ENCODE measurements at places on chromosomes 13 and 19. TPM values are rescaled to one million over a fixed set of nuclear protein-coding genes. Genes with fewer than 3 reads are reported as not detected.

Gene PSG2
- total RNA-seq: not detected

Gene SOX1
- total RNA-seq: 0.51 TPM

Gene MUC16
- total RNA-seq: 0.43 TPM

Gene ZNF723
- total RNA-seq: not detected

Gene LRRC8E
- 3.9 TPM for total RNA-seq

Gene LSR
- total RNA-seq: 132 TPM

Gene POGLUT2
- total RNA-seq: 20.7 TPM

Gene PLIN4
- total RNA-seq: 0.93 TPM

DNA sequence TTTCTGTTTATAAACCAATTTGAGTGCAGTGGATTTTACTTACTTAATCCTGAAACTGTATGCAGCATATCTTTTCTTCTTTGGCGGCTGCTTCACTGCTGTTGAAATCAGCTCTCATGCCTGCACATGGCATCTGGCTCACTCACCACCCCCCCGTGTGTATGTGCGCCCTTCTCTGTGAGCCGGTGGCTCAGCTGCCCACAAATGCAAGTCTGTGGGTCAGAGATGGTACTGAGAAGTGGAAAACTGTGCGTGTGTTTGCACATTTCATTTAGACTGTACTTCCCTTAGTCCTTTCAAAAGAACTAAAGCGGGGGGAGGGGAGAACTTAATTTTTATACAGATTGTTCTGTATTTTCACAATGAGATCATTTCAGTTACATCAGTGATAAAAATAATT is 307.6 kb downstream of the SHISA2 start:
- H3K4me3 ChIP-seq: no peak overlapping the region
- no peak overlapping the region for H3K27ac ChIP-seq
- no peak for DNase-seq
- peaks cover 13% of the 10 kb centered on the region for H3K4me1 ChIP-seq
- peaks cover 47% of the 10 kb centered on the region for H3K27me3 ChIP-seq
- H3K36me3 ChIP-seq: no peaks in the 10 kb centered on the region

GRCh38 chr19:18477974-18478373 is 40.0 kb upstream of the ISYNA1 start:
- peaks cover 8% of the 10 kb centered on the region for H3K4me1 ChIP-seq
- no peak for DNase-seq
- H3K27me3 ChIP-seq: no peaks in the 10 kb centered on the region
- H3K27ac ChIP-seq: no peak overlapping the region

GRCh38 chr19:43265664-43266025 is 3.7 kb downstream of the PSG9 start:
- no peak for DNase-seq
- no peak overlapping the region for H3K4me3 ChIP-seq
- H3K36me3 ChIP-seq: no peaks in the 10 kb centered on the region
- no peaks in the 10 kb centered on the region for H3K27me3 ChIP-seq
- no peaks in the 10 kb centered on the region for H3K4me1 ChIP-seq
- no peak overlapping the region for H3K27ac ChIP-seq

DNA sequence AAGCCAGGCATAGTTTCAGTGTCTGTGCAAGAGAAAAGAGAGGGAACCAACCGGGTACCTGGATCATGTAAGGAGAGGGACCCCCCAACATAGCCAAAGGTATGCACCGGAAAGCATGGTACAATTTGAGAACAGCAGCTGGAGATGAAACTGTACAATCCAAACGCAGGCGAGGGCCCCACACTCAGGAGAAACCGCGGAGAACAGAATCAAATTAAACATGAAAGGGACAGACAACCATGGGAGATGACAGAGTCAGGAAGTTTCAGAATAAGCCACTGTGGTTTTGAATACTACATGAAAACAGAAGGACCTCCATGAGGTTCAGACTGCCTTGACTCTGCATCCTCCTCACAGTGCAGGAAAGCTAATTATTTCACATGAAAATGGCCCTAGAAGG is 62.9 kb upstream of the SPATA13 start:
- DNase-seq: no peak
- H3K27me3 ChIP-seq: no peaks in the 10 kb centered on the region
- H3K36me3 ChIP-seq: peaks cover 1% of the 10 kb centered on the region
- peaks cover 2% of the 10 kb centered on the region for H3K4me1 ChIP-seq
- no peak overlapping the region for H3K4me3 ChIP-seq

DNA sequence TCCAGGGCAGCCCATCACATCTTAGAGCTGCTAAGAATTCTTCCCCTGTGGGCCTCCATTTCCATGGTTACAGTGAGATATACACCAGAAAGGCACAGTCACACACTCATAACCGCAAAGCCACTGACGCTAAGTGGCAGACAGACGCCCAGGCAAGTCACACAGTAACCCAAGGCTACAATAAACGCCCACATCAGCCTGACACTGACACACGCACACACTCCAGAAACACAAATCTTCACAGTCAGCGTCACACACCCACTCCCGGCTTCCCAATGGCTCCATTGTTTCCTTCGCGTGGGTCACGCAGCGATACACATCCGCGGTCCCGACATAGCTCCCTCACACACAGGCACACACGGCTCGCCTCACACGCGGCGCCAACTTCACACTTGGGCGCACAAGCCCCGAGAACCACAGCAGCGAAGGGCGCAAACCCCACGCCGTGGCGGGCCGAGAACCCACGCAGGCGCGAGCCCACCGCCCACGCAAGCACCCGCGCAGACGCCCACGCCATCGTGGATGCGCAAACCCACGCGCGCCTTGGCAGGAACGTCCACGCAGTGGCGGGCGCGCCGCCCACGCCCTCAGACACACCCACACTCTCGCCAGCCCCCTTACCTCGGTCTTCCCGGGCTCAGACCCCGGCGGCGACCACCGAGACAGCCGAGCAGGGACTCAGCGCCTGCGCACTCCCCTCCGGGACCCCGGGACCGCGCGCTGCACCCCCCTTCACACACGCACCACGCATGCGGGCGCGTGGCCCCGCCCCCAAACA is at the start of gene ZNF667:
Gene ZNF667, minus strand, starts transcription at position 695 of the 778 bp plus-strand sequence. CDS start 14,975 bp downstream, outside the sequence.
- peaks cover 7% of the 10 kb centered on the region for H3K36me3 ChIP-seq
- H3K27ac ChIP-seq: no peak within 1 kb of the TSS
- DNase-seq: no peak
- no peaks in the 10 kb centered on the region for H3K4me1 ChIP-seq
- no peak within 1 kb of the TSS for H3K4me3 ChIP-seq

DNA sequence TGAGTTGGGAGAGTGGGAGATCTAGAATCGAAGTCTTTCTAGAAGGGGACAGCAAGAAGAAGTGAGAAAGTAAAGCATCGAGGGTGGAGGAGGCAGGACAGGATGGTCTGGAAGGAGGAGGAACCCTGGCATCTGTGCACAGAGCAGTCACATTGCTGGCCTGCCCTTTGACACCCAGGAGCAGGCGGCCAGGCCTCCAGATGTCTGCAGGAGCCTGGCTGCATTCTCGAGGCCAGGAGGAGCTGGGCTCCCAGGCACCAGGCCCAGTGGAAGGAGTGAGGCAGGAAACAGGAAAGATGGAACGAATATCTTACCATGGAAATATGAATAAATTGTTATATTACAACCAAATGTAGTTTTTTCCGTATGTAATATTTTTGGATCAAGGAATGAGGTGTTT is 27.7 kb upstream of the ARGLU1 start:
- H3K4me3 ChIP-seq: no peak overlapping the region
- DNase-seq: no peak
- peaks cover 11% of the 10 kb centered on the region for H3K27me3 ChIP-seq
- H3K27ac ChIP-seq: no peak overlapping the region

DNA sequence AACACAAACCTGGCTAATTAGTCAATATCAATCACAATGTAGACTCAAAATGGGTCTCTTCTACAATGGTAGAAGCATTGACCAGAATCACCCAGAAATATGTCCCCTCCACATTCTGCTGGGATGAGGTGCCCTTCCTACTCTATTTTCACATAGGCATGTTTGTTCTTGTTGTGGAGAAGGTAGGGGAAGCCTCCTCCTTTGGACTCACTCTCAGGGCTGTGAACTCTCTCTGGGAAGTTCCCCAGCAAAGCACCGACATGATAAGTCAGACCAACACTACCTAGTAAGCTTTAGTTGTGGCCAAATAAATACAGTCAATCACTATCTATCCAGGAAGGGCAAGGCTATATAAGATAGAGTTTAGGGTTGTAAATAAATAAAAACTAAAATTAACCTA is 194.5 kb upstream of the UBL3 start:
- H3K4me3 ChIP-seq: no peak overlapping the region
- H3K36me3 ChIP-seq: no peaks in the 10 kb centered on the region
- no peaks in the 10 kb centered on the region for H3K27me3 ChIP-seq
- DNase-seq: no peak
- H3K4me1 ChIP-seq: no peaks in the 10 kb centered on the region

DNA sequence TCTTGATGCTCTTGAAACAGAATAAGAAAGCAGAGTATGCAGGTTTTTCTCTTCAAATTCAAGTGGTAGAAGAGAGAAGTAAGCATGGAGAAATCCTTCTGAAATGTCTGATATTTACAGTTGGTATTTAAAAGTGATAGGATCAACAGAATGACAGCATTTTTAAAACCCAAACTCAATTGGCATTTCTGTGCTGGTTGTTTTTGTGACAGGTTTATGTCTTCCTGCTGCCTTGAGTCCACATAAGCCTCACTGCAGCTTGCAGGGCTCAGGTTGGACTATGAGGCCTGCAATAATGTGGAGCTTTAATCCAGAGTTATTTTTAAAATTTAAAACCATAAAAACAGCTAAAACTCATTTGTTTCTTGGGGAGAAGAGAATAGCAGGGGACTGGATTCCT is 105.1 kb downstream of the ZAR1L start:
- H3K27me3 ChIP-seq: no peaks in the 10 kb centered on the region
- H3K4me1 ChIP-seq: peaks cover 11% of the 10 kb centered on the region
- DNase-seq: no peak
- no peaks in the 10 kb centered on the region for H3K36me3 ChIP-seq

DNA sequence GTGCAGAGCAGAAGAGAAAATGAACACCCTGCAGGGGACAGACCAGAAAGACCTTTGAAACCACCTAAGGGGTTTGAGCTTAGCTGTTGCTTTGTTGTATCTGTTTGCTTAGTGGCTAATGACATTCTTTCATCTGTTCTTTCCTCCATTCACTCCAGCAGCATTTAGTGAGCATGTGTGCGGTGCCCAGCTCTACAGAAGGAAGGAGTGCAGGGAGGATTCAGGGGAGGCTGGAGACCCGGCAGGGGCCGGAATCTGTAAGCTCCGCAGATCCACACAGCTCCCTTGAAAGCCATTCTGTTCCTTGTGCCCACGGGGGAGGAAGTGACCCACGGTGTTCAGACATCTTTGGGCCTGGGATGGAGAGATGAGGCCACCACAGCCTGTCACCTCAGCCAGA is 27.5 kb downstream of the UQCRFS1 start:
- peaks cover 4% of the 10 kb centered on the region for H3K27me3 ChIP-seq
- no peak overlapping the region for H3K4me3 ChIP-seq
- H3K36me3 ChIP-seq: no peaks in the 10 kb centered on the region
- no peak overlapping the region for H3K27ac ChIP-seq

DNA sequence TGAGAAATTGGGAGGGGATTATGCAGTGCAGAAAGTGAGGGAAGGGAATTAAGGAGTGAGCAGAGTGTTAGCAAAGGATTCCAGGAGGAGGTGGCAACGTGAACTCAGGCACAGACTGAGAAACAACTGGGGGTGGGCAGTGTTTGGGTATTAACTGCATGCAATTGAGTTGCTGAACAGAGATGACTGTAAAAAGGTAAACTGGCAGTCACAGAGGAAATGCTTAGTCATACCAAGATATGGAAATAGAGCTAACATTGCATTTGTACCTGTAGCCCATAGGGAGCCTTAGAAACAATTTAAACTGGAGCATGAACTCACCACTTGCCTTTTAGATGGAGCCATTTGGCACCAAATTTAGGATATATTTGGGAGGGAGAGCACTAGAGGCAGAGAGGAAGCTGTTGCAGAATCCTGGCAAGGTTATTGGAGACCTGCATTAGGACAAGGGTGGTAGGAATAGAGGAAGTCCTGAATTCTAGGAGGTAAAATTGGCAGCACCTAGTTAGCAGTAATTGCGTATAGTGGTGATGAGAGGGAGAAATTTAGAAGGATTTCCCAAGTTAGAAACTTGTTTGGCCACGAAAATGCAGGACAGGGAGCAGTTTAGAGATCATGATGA is 100.6 kb upstream of the FRY start:
- DNase-seq: no peak
- no peak overlapping the region for H3K4me3 ChIP-seq
- no peaks in the 10 kb centered on the region for H3K36me3 ChIP-seq
- no peaks in the 10 kb centered on the region for H3K27me3 ChIP-seq

- H3K27me3 ChIP-seq: peaks cover 24% of the 10 kb centered on the region
- H3K4me1 ChIP-seq: peaks cover 5% of the 10 kb centered on the region
- no peaks in the 10 kb centered on the region for H3K36me3 ChIP-seq
- DNase-seq: no peak
- H3K27ac ChIP-seq: no peak overlapping the region
- H3K4me3 ChIP-seq: no peak overlapping the region
Observed at GRCh38 chr13:23905766-23906165, 8.5 kb upstream of the C1QTNF9B start.

GRCh38 chr19:15893477-15893876 is 4.4 kb downstream of the CYP4F2 start:
- H3K27me3 ChIP-seq: no peaks in the 10 kb centered on the region
- H3K36me3 ChIP-seq: no peaks in the 10 kb centered on the region
- no peak overlapping the region for H3K4me3 ChIP-seq
- DNase-seq: no peak
- H3K27ac ChIP-seq: no peak overlapping the region

DNA sequence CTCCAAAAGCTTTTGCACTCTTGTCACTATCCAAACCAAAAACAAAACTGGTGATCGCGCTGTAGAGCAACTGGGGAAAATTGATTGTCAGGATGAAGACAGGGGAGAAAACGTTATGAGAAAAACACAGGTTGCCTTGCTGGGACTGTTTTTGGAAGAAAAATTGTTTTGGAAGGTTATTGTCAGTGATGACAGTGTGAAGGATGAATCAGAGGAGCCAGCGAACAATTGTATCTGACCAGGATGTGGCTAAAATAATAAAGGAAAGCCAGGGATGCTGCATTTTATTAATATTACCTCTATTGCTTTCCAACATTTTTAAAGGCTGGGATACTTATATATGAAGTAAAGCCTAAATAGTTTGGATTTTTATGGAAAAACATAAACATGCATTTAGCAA is 334.0 kb downstream of the SPRY2 start:
- peaks cover 1% of the 10 kb centered on the region for H3K36me3 ChIP-seq
- H3K27ac ChIP-seq: no peak overlapping the region
- H3K4me3 ChIP-seq: no peak overlapping the region
- DNase-seq: no peak
- H3K4me1 ChIP-seq: peaks cover 9% of the 10 kb centered on the region

DNA sequence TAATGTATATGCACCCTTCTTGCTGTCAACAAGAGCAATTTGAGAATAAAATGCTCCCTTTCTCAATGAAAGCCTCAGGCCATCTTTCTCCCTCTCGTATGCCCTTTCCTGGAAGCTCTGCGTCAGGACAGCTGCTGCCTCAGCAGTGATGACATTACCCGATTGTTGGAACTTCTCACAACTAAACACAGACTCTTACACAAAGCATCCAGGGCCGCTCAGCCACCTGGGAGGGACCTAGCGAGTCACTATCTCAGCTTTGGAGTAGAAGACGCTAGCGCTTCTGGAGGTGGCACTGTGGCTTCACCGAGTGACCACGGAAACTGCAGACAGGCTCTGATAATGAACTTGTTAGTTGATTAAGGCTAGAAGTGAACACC is 153.2 kb upstream of the SOX1 start:
- H3K4me3 ChIP-seq: no peak overlapping the region
- peaks cover 3% of the 10 kb centered on the region for H3K4me1 ChIP-seq
- H3K27me3 ChIP-seq: peaks cover 51% of the 10 kb centered on the region
- no peaks in the 10 kb centered on the region for H3K36me3 ChIP-seq
- DNase-seq: peak; percentile 5

- H3K4me1 ChIP-seq: no peaks in the 10 kb centered on the region
- H3K27ac ChIP-seq: no peak overlapping the region
- H3K4me3 ChIP-seq: no peak overlapping the region
- H3K36me3 ChIP-seq: no peaks in the 10 kb centered on the region
Observed at GRCh38 chr13:105827111-105827809, 708.2 kb downstream of the EFNB2 start.
